Stimulated activated naive CD4-positive, alpha-beta T cell (primary cell): ENCODE measurements at places on chromosomes 16 and 17.

DNA sequence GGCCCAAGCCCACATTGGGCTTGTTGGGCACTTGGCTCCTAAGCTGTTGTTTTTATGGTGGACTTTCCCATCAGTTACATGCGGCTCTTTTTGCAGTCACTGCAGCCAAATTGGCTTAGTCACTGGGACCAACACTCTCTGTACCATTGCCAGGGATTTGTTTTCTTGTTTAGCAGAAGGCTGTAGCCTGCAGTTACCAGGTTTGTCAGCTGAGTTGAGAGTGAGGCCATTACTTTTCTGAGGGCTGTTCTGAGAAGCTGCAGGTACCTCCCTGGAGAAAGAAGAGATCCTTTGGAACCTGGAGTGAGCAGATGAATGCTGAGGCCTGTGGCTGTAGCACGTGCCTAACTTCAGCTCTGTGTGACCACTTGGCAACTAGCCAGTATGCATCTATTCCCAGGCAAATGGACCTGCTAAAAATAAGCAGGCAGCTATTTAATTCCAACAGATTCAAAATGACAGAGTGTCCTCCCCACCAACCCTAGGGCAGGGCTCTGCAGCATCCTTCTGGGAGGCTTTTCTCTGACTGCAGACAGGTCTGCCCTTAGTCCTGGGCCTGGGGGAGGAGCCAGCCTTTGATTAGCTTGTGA, 12.9 kb downstream of the AKAP1 start:
- no peak for DNase-seq

- DNase-seq = peak; percentile 44
Observed at GRCh38 chr17:18217412-18218015, 7.9 kb upstream of the LLGL1 start.

GRCh38 chr17:21418446-21419298, 42.5 kb downstream of the KCNJ12 start:
- DNase-seq = no peak

- no peak for DNase-seq
Observed at GRCh38 chr17:65888649-65889048, 303.3 kb downstream of the CEP112 start.

DNA sequence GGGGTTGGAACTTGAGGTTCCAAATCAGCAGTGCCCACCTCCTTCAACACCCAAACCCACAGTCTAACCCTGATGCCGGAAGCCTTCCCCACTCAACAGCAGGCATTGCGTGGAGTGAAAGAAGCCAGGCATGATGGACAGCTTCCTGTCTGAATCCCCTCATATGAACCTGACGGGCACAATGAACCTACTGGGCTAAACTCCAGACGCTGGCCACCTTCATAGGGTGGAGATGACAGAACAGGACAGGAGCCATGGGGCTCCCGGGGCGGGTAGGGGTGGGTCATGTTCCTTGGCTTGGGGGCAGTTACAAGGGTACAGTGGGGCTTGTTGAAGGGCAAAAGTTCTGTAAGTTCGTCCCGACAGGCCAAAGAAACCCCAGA, 460 bp upstream of the HSBP1 start:
- DNase-seq = no peak
